Thymus (tissue), 14 donors: ENCODE measurements at places on chromosomes 11 and 22.
A peak's percentile ranks its signal among the peaks of the same experiment; 100 is the strongest.

- DNase-seq: no peak
Observed at GRCh38 chr11:41400819-41401382, 58.6 kb downstream of the LRRC4C start.

GRCh38 chr11:122983438-122984185 lies 2.0 kb upstream of the BSX start:
- DNase-seq: no peak

GRCh38 chr11:44615913-44616791 lies 50.7 kb downstream of the CD82 start:
- DNase-seq: no peak

GRCh38 chr11:82703796-82704195 lies 29.9 kb downstream of the FAM181B start:
- no peak for DNase-seq

DNA sequence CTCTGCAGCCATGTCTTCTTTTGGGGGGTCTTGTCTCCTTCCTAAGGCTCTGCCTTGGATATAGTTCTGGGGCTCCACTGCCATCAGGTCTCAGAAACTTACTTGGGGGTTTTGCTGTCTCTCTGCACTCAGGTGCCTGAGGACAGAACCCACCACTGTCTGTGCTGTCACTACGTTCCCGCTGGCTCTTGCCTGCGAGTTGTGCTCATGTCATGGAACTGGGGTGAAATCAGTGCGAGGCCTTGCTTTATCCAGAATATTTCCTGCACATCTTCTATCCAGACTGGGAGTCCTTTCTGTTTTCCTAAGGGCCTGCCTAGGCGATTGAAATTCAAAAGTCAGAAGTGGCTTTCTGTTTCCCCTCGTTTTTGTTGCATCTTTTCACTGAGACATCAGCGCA lies 6.6 kb upstream of the USP2 start:
- no peak for DNase-seq

GRCh38 chr11:36162006-36162882 lies 127.0 kb downstream of the COMMD9 start:
- no peak for DNase-seq

GRCh38 chr11:76444065-76444383 lies 794 bp upstream of the EMSY start:
- DNase-seq: no peak

- no peak for DNase-seq
Observed at GRCh38 chr11:72758304-72758689, 6.1 kb upstream of the ARAP1 start.

GRCh38 chr22:50551160-50551752 lies 5.6 kb downstream of the KLHDC7B start:
- DNase-seq: no peak

DNA sequence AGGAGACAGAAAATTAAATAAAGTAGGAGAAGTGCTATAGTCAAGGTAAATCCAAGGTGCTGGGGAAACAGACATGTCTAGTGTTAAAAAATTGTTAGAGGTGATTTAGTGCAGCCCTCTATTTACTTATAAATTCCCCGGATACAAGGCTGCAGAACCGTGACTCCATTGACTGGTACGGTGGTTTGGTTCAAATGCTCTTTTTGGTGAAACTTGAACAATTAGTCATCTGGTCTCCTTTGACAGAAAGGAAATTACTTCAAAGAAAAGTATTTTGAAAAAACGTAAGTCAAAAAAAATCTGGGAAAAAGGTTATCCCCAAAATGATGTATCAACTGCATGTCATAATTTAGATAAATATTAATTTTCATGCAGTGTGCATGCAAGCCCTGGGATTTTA lies 399.2 kb downstream of the CNTN5 start:
- DNase-seq: no peak

DNA sequence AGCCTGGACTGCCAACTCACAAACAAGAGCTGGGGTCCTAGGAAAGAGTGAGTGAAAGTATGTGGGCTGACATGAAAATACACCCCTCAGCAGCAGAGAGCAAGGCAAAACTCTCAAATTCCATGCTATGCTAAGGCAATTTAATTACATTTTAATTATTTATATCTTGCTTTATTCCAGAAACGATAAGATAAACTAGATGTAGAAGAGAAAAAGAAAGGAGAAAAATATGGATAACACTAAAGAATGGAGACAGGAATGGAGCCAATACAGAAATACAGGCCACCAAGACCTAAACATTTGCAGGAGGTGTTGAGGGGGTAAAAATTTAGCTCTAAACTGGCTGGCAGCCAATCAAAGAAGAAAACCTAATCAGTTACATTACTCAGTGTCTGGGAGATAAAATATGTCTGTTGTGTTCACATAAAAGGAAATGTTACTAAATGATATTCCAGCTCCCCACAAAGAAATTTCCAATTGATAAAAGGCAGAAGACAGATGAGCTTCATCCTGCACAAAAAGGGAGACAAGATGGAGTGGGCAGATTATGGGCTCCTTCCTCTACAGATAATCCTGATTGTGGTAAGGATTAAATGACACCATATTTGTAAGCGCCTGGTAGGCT lies 223.5 kb upstream of the BLID start:
- DNase-seq: no peak

DNA sequence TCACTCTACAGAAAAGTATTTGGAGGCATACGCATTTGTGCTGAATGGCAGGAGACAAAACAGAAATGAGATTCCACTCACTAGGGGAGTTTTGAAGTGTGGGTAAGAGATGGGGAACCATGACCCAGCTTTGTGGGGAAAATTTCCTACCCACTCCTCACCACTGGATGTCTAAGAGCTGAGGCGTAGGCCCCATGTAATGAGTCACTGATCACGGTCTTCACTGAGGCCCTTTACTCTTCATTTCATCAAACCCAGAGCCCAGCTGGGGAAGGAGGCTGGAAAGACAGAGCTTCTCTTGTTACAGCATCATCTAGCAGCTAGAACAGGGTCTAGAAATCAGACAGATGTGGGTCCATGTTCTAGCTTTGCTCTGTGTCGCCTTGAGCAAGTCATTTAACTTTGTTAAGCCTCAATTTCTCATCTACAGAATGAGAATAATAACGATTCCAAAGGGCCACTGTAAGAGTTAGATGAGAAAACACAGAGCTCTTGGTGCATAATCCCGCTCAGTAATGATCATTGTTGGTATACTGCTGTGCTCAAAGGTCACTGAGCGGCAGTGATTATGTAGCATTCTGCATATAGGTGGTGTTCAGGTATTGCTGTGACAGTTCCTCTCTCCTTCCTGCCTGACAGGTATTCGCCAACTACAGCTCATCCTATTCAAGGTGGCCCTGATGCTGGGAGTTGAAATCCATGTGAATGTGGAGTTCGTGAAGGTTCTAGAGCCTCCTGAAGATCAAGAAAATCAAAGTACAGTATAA lies 97.2 kb downstream of the MICAL2 start:
- DNase-seq: no peak

DNA sequence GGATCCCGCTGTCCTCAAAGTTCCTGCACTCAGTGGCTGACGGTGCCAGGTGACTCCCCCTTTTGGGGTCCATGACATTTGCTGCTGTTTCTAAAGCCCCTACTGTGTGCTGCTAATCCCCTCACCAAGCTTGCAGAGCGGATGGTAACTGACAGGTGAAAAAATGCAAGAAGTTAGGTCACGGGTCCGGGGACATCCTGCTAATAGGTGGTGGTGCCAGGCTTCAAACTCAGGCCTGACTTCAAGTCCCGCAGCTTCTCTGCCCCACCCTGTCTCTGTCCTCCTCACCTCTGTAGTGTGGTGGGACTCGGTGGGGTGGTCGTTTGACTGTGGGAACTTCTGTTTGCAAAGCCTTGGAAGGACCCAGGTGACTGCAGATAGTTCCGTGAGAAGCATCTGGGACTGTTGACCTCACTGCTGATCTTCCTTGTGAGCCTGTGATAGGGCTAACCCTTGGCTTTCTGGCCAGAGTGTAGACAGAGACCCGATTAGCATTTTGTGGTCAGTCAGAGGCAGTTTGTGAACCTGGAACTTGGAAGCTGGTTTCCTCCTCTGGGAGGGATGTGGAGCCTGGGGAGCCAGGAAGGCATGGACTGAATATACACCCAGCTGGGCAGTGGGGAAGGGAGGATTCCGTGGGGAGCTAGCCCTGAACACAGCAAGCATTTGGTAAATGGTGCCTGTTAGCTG lies 115.4 kb upstream of the OR4B1 start:
- DNase-seq: no peak

DNA sequence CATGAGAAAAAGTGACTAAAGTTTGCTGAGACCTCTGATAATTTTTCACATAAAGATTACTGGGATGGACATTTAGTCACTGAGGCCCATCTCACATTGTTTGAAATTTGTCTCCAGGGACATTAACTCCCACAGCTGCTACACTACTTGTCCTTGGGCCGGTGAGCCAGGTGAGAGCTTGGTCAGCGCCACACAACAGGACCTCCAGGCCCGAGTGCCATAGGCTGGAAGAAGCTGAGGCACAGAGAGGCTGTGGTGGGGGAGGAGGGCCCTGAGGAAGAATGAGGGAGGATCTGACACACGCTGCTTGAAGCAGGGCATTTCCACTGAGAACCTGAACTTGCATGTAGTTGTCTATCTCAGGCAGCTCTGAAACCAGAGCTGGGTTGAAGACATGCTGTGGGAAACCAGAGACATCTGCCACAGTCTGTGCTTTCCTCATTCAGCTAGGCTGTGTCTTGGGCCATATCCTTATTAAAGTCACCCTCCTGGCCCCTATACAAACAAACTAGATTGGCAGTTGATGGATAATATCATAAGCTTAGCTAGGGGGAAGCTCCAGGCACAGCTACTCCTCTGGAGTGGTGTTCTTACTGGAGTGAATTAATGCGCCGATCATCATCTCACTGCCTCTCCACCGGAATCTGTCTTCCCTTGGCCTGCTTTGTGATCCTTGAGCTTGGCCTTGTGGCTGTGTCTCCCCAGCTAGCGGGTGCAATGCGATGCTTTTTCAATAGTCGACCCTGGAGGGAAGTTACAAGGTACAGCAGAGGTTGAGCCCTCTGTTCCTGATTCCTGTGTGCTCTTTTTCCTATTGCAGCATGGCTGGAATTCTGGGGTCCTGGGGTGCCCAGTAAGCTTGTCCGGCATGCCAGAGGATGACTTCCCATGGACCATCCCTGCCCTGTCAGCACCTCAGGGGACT lies 225.3 kb upstream of the B3GAT1 start:
- no peak for DNase-seq

- no peak for DNase-seq
Observed at GRCh38 chr11:15169815-15170551, 55.3 kb downstream of the INSC start.

DNA sequence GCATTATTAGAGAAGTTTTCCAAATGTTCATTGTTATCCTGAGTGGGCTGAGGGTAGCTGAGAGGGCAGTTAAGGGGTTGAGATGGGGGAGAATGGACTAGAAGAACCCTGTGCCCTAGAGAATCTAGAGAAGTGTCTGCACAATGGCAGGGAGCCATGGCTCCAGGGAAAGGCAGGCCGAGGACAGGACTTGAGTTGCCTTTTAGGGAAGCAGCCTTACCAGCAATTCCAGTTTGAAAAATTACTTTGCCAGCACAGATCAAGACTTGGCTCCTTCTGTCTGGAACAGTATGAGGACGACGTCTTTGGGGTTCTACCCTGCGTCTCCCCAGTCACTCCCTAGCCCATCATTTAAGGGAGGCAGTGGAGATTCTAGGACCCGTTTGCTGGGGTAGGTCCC lies 25.7 kb upstream of the MICAL3 start:
- no peak for DNase-seq

DNA sequence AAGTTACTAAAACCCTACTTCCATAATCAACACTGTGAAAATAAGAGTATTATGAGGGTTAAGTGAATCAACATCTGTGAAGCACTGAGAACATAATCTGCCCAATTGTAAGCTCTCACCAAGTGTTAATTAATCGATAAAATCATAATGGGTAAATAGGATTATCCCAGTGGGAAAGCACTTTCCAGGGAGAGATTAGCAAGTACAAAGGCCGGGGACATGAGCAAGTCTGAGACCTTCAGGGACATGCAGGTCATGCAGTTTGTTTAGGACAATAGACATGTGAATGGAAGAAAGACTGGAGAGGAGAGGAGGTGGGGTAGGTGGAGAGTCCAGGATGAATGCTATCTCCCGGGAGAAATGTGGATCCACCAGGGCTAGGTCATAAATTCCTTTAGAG lies 57.8 kb upstream of the FIBIN start:
- DNase-seq: no peak

GRCh38 chr22:24685531-24686190 lies 82.7 kb downstream of the GGT1 start:
- DNase-seq: no peak

DNA sequence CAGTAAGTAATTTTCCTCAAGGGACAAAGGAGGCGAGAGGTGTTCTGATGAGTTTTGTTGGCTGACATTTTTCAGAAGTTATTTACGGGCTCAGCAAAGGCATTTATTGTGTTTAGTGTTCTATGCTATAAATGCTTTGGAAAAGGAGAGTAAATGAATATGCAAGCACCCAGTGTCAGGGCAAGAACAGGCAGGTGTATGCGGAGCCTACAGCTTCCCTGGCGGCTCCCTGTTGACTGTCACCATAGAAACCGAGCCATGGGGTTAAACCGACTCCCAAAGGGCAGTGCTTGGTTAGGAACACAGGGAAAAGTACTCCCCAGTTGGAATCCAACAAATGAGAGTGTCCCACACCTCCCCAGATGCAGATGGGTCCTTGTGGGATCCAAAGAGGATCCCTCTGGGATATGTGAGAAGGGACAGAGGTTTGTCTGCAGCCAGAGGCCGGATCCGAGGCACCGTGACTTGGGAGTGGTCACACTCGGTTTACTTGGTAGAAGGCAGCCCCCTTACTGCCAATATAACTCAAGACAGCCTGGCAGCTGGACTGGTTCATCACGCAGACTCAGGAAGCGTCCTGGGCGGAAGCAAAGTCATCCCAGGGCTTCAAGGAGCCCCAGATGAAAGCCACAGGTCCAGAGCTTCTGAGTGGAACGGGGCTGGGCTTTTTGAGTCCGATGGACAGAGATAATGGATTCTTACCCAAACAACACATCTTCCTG lies 329.7 kb downstream of the CTTN start:
- DNase-seq: peak; percentile 2

DNA sequence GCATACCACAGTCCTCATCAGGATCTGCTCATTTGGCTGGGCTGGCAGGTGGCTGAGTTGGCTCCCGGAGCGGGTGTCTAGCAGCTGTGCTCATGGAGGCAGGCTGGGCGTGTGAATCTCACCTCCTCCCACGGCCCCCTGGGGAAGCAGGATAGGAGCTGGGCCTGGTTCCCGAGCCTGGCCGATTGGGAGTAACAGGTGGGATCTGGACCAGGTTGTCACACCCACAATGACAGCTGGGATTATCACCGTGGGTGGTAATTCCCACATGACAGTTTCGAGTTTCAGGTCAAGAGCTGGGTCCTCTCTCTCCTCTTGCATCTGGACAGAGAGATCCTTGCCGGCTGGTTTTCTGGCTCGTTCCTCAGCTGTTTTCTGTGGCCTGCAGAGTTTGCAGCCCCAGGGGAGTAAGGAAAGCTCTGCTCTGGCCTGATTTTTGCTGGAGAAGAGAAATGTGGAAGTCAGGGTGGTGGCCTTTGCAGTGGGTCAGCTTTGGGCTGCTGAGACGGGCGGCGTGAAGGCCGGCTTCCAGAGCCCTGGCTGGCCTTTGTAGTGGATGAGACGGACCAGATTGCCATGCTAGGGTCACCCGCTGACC lies 57.0 kb downstream of the BCR start:
- peak; percentile 37 for DNase-seq

GRCh38 chr11:95891423-95892170 lies 32.3 kb downstream of the MTMR2 start:
- peak; percentile 3 for DNase-seq
